ENCODE measurements at places on chromosomes 3 and 15.
A peak's percentile ranks its signal among the peaks of the same experiment; 100 is the strongest.

DNA sequence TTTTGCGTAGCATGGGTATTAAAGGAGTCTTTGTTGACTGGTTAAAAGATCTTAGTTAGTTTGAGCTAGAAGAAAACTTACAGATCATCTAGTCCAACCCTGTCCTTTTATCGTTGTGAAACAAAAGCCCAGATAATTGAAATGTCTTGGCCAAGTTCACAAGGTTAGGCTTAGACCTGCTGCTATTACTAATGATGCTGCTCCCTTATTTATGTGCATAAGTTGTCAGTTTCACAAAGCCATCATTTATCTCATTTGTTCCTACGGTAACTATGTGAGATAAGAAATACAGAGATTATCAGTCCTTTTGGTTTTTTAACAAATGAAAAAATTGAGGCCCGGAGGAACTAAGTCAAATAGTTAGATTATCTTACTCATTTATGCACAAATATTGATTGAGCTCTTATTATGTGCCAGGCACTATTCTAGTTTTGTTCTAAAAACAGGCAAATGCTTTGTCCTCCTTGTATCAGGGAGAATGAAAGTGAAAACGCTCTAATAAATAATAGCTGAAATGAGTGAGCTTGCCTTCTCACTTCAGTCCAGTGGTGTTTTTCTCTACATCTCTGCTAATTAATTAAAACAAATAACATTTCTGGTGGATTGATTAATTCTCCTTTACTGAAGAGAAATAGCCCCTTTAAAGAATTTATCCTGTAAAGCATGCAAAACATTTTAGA lies 49.1 kb upstream of the TPRG1 start:
- no peak for DNase-seq

- DNase-seq: no peak
These were observed 31.9 kb downstream of the CEP63 start for GRCh38 chr3:134517791-134518190.

DNA sequence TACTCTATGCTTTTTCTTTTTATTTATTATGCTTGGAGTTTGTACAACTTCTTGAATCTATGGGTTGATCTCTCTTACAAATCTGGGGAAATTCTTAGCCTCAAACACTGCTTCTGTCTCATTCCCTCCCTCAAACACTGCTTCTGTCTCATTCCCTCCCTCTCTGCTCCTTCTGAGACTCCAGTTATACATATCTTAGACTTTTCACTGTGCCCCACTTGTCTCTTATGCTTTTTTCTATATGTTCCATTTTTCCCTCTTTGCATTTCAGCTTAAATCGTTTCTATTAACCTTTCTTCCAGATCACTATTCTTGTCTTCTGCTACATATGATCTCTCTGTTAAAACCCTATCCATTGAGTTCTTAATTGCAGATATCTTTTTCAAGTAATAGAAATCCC lies 50.4 kb downstream of the RFTN1 start:
- DNase-seq: no peak

DNA sequence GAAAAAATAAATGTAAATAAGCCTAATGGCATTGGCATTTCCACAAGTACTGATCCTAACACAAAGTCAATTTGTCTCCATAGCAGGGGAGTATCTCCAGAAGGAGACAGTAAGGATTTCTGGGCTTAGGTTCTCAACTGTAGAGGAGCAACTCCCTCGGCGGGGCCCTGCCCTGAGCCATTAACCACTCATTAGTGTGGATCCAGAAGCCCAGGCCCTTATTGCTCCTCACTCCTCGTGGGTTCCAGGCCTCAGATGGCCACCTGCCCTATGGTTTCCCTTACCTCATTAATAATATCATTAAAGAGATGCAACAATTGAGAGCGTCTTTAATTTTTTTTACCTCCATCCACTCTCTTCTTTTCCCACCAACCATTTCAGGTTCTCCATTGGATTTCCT lies 85.3 kb upstream of the CLDN18 start:
- no peak for DNase-seq

- no peak for DNase-seq
These were observed 6.1 kb downstream of the SEMA3G start for GRCh38 chr3:52438579-52439425.

DNA sequence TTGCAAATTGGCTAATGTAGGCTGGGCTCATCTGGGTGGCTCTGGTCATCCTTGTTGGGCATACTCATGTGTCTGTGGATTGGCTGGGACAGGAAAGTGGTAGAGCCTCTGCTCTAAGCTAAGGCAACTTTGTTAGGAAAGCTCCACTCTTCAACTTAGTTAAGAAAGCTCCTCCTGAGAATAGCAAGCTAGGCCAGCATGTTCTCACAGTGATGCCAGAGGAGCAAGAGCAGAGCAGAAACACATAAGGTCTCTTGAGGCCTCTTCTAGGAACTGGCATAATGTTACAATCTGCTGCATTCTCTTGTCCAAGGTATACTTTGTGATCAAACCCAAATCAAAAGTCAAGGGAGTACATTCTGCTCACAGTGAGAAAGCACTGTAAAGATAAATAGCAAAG lies 158.6 kb upstream of the RORA start:
- no peak for DNase-seq

GRCh38 chr15:34116620-34117019 lies 14.7 kb downstream of the PGBD4 start:
- no peak for DNase-seq

- DNase-seq: no peak
These were observed 53.7 kb upstream of the PLSCR5 start for GRCh38 chr3:146658841-146659240.

DNA sequence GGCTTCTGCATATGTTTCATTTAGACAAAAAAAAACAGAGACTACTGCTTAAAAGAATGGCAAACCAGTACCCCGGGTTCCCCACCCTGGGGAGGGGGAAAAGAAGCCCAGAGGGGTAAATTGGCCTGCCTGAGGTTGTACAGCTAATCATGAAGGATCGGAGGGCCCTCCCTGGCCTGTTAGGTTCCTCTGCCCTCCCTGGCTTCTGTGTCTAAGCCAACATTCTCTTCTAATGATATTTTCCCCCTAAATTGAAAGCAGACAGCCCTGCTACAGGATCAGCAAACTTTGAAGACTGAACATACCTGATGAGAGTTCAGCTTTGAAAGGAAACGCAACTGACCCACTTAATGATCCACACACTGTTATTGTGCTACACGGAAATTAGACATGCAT lies 2.5 kb downstream of the ARHGAP31 start:
- DNase-seq: no peak

- DNase-seq: peak; percentile 12
These were observed 472.8 kb downstream of the SHQ1 start for GRCh38 chr3:72375237-72376076.

- no peak for DNase-seq
These were observed 271.4 kb downstream of the TIGIT start for GRCh38 chr3:114565216-114565615.

DNA sequence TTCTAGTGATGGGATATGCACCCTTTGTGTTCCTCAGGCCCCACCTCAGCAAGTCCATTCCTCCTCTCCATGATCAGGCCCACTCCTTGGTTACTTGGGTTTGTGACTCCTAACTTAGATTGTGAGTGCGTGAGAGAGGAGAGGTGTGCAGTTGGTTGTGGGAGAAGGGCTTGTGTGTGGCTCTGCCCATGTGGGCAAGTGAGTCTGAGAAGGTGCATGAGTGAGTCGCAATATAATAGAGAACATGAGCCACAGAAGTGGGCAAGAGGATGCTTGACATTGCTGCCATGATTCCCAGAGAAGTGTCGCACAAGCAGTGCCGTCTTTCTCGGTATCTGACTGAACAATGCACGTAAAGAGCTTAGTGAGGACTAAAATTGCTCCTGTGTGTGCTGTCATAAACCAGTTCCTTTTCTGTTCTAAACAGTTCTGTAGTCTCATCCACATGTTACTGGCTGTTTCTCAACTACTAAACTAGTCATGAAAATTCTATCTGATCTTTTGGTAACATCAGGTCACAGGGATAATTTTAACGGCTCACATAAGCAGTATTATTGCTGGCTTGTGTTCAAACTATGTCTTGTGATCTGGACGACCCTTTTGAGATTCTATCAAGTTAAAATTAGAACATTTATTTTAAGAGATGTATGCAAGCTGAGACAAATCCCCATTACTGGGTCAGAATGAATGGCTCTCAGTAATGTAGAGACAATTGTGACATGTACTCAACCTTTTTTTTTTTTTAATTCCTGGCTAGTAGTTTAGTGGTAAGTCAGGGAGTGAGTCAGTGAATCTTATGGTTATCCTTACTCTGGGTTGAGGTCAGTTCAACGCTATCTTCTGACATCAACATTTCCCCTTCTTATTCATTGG lies 25.6 kb downstream of the GYG1 start:
- DNase-seq: no peak

DNA sequence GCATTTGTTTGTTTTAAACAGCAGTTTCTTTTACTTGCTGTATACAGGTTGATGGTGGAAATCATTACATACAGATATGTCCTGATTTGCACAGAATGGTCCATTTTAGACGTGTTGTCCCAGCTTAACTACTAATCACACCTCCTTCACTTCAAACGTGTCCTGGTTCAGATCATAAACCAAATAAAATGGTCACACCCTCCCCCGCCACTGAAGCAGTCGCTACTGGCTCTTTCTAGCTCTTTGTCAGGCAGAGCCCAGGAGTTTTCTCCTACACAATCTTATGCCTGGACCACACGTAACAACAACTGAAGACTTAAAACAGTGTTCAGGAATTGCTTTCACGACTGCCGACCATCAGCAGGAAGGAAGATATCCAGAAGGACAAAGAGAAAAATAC lies 73.6 kb downstream of the MESD start:
- DNase-seq: no peak

- no peak for DNase-seq
These were observed 3.3 kb downstream of the GABRG3 start for GRCh38 chr15:26974120-26974780.

DNA sequence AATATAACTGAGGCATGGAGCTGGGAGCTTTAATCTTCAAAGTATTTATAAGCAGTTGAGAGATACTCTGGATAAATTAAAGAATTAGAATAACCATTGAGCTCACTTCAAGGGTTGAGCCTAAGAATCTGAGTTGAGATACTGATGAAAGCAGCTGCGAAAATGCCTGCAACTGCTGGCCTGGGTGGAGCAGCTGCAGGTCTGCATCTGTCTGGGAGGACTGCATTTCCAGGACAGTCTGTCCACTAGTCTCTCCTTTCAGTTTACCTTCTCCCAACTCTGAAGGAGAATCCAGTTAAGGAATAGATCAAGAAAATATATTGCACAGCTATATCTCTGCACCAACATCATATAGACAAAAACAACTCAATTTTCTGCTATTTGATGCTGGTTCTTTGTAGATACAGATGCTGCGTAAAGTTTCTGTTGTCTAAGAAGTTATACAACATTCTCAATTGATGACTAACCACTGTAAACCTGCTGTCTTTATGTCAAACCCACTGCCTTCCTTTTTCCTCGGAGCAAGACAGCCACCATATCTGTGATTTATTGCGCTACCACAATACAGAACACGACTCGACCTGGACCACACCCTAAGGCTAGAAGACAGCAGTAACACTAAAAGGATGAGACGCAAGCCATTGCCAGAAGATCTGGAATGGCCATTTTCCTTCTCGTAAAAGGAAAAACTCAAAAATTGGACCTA lies 245.1 kb downstream of the MAGI1 start:
- no peak for DNase-seq

DNA sequence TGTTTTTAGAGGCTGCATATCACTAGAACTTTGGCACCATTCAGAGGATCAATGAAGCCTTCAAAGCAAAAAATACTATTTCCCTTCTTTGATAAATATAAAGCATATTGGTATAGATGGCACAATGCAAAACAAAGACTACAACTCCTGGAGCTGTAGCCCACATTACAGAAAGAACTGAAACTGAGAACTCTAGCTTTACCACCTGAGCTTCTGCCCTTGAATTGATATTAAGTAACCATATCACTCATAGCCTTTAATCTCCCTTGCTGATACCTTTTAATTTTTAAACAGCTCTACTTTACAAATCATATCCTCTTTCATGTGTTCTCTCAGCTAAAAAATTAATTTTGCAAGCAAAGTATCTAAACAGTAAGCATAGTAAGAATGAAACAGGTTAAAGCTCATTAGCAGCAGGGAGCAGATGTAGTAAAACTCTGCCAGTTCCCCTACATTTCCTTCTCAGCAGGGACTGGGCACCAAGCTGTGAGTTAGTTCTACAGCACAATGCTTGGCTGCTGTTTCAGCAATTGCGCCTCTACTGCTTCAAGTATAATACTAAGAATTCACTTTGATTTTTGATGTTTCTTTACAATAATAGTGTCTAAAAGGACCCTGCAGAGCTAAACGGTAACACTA lies 97.9 kb upstream of the NANOGP8 start:
- no peak for DNase-seq

DNA sequence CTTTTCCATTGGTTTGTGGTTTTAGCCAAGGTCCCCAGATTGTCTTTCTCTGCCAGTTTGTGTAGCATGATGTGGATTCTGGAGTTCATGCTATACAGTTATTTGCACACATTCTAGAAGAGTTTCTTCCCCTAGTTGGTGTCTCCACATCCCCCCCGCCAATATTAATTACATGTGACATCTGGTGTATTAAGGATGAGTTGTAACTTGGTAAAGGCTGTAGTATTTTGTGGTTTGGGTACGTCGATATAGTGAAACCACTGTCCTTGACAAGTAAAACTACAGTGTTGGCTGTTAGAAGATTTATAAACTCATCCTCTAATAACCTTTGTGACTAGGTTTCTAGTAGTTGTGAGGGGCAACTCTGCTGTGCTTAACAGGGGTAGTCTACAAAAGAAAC lies 23.7 kb upstream of the P4HTM start:
- no peak for DNase-seq

- no peak for DNase-seq
These were observed 178.0 kb upstream of the P2RY1 start for GRCh38 chr3:152656972-152657355.

DNA sequence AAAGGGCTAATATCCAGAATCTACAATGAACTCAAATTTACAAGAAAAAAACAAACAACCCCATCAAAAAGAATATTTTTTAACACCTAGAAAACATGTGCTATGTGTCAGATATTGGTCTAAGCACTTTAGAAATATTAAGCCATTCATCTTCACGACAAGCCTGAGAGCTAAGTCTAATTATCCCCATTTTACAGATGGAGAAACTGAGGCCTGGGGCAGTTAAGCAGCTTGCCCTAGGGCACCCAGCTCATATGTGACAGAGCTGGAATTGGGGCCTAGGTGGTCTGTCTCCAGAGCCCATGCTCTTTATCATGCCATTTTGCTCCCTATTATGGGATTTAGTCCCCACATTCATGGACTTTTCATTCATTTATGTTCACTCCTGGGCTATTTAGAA lies 92.8 kb downstream of the CYP19A1 start:
- DNase-seq: no peak

DNA sequence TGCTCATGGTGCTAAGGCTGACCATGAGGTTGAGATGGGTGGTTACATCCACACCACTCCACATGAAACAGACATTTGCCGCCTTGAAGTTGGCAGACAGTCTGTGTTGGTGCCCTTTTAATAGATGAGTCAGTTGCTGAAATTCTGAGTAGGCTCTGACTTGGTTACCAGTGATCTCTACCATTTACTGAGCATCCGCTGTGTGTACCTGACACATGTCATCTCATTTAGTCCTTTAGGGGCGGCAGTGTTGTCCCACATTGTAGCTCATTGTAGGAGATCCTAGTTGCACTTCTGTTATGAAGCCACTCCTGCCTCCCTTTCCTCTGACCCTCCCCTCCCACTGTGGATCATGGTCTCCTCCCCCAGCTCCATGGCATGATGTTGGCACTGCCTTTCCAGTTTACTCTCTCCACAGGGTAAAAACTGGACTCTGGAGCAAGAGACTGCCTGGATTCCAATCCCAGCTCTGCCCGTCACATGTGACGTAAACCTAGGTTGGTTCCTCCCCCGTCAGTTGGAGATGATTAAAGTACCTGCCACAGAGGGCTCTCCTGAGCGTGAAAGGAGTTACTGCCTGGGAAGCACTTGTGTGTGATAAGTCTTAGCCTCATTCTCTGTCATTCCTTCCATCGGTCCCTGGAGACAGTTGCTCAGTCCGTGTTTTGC lies 21.6 kb downstream of the SLCO3A1 start:
- no peak for DNase-seq

All from stimulated activated CD4-positive, alpha-beta T cell treated with anti-CD3 and anti-CD28 coated beads, Interleukin-12 subunit alpha, Interleukin-12 subunit beta, amount 100 ng/mL, for 48 hours (primary cell).